Gastroesophageal sphincter (tissue), 4 donors: ENCODE measurements at places on chromosomes 7 and 10. TPM values are rescaled to one million over a fixed set of nuclear protein-coding genes. Genes with fewer than 3 reads are reported as not detected.

SPDYE2 gene
- total RNA-seq: not detected

DNA sequence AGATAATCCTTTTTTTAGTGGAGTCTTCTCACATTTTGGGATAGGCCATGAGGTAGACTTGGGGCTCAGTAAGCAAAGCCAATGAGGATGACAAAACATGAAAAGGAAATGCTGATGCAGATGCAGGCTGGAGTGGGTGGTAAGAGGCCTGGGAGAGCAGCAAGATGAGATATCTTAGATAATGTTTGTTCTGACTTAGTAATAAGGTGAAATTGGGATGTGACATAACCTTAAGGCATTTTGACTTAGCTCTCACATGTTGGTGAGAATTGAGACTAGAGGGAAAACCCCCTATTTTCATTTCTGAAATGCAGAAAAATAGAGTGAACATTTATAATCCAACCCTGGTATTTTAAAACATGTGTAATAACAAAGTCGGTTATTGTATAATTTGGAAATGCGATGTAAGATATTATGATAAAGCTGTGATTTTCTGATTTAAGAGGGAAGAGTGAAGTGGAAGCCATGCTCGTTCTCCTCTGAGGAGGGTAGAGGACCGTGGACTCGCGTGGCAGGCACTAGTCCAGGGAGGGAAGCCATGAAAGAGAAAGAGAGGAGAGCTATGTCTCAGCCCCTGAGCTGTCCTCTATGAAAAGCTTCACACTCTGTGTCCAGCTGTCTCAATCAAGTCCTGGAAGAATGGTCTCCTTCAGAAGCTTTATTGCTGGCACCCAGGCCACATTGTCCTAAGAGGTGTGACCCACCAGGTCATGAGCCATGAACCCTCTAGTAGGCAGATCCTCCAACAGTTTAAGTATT, 57.3 kb downstream of the ST7 start:
- no peak for ATAC-seq

DNA sequence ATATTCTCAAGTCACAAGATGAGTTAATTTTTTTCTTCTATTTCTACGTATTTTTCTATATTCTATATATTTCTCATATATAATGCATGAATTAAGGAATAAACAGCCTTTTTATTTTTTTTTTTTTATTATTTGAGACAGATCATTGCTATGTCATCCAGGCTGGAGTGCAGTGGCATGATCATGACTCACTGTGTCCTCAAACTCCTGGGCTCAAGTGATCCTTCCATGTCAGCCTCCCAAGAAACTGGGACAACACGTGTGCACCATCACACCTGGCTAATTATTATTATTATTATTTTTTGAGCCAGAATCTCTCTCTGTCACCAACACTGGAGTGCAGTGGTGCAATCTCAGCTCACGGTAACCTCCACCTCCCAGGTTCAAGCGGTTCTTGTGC, 1.5 kb downstream of the CLDN12 start:
- ATAC-seq: no peak

GRCh38 chr10:45557275-45557905, 115.2 kb downstream of the ZFAND4 start:
- no peak for ATAC-seq

SUGCT gene
- 9.8 TPM for total RNA-seq

GRCh38 chr10:69810675-69811397, 9.1 kb downstream of the COL13A1 start:
- ATAC-seq: no peak

SVOPL gene
- total RNA-seq: not detected
